NCI-H1436 treated with DMSO at 0.1 percent for 48 hours (cell line): ENCODE measurements at places on chromosomes 13 and 19.

GRCh38 chr13:44013758-44014291, 134.1 kb downstream of the LACC1 start:
- no peak for DNase-seq

DNA sequence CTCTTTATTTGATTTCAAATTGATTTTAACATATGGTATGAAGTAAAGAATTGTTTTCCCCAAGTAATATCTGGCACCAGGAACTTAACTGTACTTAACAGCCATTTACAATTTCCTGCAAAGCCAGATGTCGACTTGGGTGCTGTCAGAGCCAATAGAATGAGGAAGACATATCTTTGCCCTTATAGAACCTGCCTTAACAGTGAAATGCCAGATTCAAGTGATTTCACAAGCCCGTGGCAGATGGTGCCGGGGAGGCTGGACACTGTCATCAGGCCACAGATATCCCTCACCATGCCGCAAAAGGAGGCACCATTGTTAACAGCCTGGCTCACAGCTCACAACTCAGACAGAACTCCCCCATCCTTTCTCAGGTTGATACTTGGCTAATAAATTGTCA, 48.7 kb downstream of the ESD start:
- no peak for DNase-seq

DNA sequence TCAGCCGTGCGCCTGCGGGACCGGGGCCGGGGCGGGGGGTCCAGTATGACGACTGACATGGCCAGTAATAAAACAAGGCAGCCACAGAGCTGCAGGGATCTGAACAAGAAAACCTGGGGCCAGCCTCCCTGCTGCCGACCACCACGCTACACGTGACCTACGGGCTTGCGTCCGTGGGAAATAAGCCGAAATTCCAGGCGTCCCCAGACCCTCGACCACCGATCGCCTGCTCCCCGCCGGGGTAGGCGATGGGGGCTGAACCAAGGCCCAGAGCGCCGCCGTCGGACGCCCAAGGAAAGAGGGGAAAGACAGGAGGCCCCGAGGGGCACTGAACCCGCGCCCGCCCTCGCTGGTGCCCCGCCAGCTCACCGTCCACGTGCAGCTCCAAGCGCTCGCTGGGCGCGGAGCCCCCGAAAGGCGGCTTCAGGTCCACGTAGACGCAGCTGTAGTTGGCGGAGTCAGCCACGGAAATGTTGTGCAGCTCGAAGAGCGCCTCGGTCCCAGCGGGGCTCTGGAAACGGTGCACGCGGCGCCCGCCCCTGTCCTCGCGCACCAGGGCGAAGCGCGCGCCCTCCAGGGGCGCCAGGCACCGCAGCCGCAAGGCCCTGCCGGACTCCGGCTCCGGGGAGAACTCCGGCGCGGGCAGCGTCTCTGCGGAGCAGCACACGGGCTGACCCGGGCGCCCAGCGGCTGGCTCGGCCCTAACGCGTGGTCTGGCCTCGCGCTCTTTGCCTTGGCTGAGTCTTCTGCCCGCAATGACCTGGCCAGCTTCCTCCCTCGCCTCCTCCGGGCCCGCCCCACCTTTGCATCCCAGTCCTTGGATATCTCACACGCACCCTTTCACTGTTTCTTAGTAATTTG, 3.1 kb downstream of the A1BG start:
- no peak for DNase-seq

DNA sequence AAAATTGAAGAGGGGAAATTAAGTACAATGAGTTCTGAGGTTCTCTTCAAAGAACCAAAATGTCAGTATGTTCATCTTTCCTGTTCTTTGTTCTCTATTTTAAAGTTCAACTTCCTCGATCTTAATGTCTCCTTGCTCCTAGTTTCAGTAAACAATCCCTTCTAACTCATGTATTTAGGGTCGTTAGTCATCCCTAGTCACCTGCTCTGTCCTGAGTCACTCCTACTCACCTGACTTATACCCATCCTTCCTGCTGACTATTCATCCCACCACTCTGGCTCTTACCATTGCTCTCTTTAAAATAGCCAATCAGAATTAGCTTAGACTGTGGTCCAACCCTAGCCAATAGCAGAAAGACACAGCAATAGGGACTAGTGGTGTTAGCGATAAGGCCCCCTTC, 24.3 kb downstream of the ZNF90 start:
- no peak for DNase-seq

DNA sequence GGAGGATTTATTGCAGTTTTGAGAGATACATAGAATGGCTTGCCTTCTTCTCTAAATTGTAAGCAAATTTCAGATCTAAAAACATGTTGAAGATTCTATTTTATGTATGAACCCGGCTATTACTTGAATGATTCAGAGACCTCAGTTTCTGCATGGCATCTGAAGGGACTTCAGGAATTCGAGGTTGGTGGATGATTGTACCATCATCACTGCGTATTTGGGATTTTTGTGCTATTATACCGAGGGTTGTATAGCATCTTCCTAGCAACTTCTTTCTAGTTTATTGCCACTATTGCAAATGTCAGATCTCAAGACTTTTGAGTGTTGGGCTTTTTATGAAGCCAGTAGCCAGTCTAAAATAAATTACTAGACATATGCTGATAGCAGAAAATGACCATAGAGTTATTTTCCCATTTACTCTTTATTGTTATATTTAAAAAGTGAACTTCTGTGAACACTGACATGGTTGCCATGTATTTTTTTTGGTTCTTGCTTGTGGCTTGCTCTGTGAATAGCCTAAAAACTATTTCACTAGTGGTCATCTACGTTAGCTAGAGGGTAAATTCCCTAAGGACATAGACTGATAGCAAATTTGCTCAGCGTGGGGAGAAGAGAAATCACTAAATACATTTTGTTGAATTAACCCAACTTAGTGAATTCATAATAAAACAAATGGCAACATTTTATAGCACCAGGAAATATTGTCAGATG, 70.6 kb upstream of the KLF12 start:
- no peak for DNase-seq

DNA sequence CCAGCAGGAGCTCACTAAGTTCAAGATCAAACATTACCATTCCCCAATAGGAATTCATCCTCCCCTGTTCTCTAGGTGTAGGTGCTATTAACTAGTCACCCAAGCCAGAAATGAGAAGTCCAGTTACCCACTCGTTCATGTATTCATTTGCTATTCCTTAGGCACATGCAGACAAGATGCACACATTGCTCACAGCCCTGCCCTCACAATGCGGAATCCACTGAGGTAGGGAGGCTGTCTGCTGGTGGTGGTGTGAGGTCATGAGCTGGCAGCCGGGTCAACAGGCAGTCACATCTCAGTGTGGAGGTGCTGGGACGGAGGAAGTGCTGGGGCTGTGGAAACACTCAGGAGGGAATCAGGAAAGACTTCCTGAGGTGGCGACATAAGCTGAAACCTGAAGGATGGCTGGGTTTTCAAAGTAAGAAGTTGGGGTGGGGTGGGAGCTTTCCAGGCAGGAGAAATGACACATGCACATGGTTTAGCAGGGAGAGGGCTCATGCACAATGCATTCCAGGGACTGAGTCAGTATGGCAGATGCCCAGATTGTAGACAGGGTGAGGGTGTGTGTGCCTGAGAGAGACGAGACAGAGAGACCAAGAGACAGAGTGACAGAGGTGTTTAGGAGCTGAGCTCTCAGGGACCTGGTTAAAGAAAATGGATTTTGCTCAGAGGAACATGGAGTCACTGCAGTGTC, 117.6 kb downstream of the USP12 start:
- DNase-seq, result no peak

DNA sequence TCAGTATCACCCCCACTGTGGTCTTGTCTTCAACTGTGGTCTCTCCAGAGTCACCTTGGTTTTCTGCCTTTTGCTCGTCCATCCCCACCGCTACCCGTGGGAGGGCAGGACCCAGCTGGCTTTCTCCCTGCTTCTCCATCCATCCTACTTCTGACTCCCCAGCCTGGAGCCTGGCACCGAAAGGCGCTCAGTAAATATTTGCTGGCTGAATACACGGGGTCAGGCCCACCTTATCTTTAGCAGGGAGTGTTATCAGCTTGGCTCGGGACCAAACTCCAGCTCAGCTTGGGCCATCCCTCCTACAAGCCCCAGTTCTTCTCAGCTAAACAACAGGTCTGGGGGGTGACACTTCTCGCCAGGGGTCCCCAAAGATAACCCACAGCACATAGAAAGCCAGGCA, 62.0 kb upstream of the KLF2 start:
- DNase-seq, result no peak

GRCh38 chr19:46124638-46125115, at the start of gene IGFL3:
IGFL3 (minus strand) TSS chr19:46124688; CDS start chr19:46124649, 39 bp downstream.
- no peak for DNase-seq

GRCh38 chr19:41808663-41809566, 12.5 kb downstream of the CEACAM3 start:
- no peak for DNase-seq

DNA sequence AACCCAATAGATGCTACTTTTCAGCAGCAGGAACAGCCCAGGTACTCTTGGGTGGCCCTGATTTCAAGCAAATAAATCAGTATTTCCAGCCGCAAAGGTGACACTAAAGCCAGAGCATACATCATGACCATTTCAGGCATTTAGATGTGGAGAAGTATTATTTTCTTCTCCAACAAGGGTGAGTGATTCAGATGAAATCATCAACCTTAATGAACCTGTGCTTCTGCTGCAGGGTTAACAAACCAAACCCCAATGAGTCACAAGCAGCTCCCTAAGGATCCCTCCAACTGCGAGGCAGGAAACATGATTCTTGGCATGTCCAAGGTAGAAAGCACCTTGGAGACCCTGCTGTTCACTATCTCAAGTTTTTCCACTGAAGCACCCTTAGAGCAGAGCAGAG, 32.7 kb downstream of the MBNL2 start:
- no peak for DNase-seq

DNA sequence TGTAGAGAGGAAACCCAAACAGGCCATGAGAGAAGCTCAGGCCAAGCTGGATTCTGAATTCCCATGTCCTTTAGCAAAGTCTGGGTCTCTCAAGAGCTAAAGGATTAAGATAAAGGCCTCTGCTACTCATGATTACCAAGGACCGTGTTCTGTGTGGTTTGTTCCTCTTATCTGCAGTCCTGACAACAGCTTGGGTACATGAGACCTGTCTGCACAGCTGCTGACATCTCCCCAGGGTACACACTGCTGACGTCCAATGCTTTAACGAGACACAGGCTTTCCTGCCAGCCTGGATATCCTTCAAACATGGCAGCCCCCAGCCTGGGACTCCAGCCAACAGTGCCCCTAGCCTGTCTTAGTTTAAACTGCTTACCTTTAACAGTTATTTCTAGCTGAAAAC, 211.0 kb downstream of the SLC7A1 start:
- no peak for DNase-seq

- no peak for DNase-seq
Measured at GRCh38 chr13:49610176-49610575, 18.1 kb upstream of the ARL11 start.
